ENCODE measurements at places on chromosomes 16 and 17.

DNA sequence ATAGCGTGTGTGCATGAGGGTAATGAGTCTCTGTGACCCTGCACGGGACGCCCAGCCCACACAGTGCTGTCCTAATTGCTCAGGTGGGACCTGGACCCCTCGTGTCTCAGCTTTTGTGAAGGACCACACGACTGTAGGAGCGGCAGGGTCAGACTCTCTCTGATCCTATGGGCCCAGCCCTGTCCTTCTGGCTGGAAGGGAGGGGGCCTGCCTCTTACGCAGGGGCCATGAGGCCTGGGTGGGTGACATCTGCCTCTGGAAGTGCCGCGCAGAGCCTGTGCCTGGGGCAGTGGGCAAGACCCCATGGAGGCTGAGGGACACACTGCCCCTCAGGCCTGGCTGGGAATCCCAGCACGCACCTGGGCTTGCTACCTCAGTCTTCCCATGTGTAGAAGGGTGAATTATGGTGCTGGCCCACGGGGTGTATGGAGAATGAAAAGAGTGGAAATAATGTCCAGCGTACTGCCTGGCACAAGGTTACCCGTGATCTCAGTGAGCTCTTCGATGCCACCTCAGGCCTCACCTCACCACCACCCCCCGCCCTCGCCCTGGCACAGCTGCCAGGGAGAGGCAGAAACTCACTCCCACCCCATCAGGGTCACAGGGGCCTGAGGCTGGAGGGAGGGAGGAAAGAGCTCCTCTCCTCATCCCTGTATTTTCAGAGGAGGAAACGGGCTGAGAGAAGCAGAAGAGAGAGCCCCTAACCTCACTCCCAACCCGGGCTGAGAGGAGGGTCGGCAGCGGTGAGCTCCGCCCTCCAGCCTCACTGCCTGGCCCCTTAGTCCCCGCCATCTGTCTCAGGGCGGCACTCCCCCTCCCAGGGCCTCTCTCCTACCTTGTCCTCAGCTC lies 27.1 kb upstream of the DBNDD1 start:
- DNase-seq, result no peak

DNA sequence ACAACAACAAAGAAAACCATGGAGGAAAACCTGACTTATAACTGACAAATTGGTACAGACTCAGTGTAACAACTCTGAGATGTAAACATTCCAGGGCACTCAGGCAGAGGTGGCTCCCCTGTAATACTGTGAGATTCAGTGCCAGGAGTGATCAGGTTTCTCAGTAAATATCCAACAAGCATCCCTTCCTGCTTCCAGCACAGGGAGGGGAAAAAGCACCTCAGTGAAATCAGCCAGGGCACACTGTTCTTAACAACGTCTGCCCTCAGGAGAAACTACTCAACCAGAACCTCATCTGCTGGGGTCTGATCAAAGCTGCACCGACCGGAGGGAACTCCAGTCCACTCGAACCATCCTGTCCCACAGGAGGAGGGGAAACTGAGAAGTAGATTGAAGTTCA lies 52.3 kb downstream of the AMFR start:
- no peak for DNase-seq

DNA sequence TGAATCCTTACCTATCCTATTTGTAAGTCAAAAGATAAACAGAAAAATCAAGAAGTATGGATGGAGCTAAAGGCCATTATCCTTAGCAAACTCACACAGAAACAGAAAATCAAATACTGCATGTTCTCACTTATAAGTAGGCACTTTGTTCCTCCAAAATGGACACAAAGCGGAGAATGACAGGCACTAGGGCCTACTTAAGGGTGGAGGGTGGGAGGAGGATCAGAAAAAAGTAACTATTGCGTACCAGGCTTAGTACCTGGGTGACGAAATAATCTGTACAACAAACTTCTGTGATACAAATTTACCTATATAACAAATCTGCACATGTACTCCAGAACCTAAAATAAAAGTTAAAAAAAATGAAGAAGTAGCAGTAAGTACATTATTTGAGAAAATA lies 164.3 kb downstream of the PARN start:
- DNase-seq, result no peak

DNA sequence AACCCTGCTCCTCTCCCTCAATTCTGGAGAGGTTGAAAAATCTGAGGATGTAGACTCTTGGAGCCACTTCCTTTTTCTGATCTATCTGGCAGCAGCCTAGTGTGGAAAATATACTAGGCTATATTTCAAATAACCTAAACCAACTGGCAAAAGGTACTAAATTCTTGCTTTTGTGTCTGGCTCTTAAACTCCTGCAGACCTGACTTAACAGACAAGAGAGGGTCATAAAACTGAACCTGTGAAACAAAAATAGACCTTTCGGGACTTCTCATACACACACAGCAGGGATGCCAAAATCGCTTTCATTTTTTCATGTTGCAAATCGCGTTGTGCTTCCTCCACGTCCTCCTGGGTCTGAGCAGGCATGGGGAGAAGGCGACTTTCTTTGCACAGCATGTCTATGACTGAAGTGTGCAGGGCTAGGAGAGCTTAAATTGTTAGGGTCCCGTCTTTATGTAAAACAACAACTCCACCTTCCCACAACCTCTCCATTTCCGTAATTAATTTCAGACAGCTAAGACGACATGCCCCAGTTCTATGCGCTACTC lies 520.7 kb upstream of the PSMD7 start:
- no peak for DNase-seq

DNA sequence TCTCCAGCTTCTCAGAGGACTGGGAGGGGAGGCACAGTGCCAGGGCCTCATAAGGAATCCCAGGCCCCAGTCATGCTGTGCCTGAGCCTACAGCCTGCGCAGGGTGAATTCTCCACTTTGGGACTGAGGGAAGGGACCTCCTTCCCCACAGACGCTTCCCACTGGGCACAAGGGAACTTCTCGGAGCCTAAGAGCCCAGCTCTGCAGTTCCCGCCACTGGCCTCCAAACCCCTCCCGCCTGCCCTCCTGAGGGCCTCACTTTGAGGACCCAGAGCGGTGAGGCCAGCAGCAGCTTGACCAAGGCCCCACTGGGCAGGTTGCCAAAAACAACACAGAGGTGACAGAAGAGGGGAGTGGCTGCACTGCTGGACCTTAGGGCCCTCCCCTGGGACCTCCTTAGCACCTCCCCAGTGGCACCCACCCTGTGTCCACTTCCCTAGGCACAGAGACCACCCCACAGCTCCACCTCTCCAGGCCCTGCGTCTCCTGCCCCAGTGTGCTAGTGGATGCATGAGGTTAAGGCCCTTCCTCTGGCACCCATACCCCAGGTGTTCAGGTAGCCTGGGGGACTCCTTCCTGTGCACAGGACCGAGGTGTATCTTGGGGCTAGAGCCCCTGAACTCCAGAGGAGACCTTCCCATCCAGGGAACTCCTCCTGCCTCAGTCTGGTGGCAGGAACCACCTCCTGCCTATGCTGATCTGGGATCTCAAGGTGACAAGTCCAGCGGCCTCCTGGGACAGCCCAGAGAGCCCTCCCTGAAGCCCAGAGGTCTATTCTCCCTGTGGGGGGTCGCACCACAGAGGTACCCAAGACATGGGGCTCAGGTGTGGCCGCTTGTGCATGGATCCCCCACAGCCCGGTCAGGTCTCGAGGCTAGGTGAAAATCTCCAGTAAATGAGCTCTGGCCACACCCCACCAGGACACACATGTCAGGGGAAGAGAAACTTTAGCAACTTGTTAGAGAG lies 3.4 kb downstream of the CASKIN2 start:
- no peak for DNase-seq

GRCh38 chr16:19972111-19972510 lies 87.5 kb upstream of the GPRC5B start:
- DNase-seq, result no peak

DNA sequence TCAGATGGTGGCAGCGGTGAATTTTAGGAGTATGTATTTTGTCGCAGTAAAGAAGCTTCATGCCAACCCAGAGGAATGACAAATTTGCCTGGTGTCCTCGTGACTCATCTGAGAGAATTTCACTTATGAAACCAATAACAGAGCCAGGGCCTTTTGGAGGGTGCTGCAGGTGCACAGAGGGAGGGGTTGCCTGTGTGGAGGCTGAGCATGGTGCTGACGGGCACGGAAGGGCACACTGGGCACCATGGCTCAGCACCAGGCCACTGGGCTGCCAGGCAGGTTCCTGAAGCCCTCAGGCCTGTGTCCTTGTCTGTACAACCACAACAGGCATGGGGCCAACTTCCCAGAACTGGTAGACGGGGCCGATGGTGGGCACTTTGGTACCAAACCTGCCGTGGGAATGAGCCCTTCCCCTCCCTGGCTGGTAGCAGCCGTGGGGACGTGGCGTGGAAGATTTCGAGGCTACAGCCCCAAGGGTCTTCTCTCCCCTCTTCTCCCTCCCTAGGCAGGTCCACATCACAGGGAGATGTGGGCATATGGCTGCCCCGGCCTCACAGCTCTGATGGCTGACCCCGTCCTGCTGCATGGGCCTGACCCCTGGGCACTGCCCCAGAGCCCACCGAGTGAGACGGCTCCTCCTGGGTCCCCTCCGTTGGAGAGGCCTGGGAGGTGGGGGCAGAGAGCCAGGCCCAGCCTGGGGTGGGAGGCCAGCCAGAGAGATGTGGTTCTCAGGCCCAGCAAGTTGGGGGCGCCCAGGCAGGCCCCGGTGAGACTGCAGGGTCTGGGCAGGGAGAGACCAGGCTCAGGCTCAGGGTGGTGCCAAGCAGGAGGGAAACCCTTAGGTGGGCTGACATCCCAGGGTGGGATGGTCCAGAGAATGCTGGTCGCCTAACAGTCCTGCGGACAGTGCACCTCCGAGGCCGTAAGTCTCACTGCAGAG lies 30.2 kb upstream of the ZNF469 start:
- DNase-seq, result no peak

- peak; percentile 71 for DNase-seq
These were observed 732 bp downstream of the ULK2 start for GRCh38 chr17:19867079-19867328.

DNA sequence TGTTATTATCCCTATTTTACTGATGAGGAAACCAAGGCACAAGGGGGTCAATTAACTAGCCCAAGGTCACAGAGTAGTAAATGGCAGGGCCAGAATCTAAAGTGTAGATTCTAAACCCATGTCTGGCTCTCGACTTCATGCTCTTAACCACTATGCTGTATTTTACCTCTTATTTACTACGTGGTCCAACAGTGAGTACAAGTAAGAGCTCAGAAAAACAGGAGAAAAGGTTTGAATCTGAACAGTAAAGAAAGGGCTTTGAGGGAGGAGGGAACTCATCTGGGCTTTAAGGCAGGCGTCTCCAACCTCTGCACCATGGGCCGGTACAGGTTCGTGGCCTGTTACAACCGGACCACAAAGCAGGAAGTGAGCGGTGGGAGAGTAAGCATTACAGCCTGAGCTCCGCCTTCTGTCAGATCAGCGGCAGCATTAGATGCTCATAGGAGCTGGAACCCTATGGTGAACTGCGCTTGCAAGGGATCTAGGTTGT lies 62.9 kb downstream of the SMURF2 start:
- no peak for DNase-seq

- no peak for DNase-seq
These were observed 113.5 kb downstream of the CLEC16A start for GRCh38 chr16:11057711-11058345.

- DNase-seq, result no peak
These were observed 2.0 kb downstream of the CACNA1G start for GRCh38 chr17:50562242-50563091.

DNA sequence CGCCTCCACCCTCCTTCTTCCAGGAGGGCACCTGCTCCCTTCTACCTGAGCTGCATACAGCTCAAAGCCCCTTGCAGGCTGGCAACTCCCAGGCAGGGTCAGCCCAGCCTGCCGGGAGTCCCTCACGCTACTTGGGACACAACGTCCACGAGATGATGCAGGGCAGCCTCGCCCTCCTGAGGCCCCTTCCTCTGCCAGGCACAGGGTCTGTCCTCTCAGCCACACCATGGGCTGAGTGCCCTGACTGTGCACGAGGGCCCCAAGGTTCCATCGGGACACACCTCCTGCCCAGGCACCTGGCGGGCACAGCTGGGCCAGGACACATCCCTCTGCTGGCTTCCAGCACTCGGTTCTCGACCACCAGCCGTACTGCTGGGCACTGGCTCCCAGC lies 30.9 kb upstream of the ZC3H18 start:
- DNase-seq, result no peak

All from hypothalamus (tissue), 51 donors.